ENCODE measurements at places on chromosomes 11 and 22. TPM values are rescaled to one million over a fixed set of nuclear protein-coding genes. Genes with fewer than 3 reads are reported as not detected.

ACRV1 gene
- not detected for total RNA-seq

MOGAT2 gene
- not detected for total RNA-seq

GAS2L1 gene
- 16.0 TPM for total RNA-seq

CDC42EP1 gene
- total RNA-seq: 28.5 TPM

TRIM51 gene
- total RNA-seq: not detected

MN1 gene
- 12.8 TPM for total RNA-seq

SLC25A18 gene
- not detected for total RNA-seq

CLCF1 gene
- 4.4 TPM for total RNA-seq

Data from smooth muscle cell of the pulmonary artery (primary cell).